Fibroblast of skin of right quadriceps (primary cell): ENCODE measurements at places on chromosomes 13 and 19.

GRCh38 chr19:37519890-37520289, 13.2 kb downstream of the ZNF793 start:
- DNase-seq, result no peak

- peak; percentile 34 for DNase-seq
Measured at GRCh38 chr13:25249001-25249543, 38.2 kb downstream of the MTMR6 start.

- no peak for DNase-seq
Measured at GRCh38 chr13:114072421-114072820, 60.0 kb downstream of the RASA3 start.

DNA sequence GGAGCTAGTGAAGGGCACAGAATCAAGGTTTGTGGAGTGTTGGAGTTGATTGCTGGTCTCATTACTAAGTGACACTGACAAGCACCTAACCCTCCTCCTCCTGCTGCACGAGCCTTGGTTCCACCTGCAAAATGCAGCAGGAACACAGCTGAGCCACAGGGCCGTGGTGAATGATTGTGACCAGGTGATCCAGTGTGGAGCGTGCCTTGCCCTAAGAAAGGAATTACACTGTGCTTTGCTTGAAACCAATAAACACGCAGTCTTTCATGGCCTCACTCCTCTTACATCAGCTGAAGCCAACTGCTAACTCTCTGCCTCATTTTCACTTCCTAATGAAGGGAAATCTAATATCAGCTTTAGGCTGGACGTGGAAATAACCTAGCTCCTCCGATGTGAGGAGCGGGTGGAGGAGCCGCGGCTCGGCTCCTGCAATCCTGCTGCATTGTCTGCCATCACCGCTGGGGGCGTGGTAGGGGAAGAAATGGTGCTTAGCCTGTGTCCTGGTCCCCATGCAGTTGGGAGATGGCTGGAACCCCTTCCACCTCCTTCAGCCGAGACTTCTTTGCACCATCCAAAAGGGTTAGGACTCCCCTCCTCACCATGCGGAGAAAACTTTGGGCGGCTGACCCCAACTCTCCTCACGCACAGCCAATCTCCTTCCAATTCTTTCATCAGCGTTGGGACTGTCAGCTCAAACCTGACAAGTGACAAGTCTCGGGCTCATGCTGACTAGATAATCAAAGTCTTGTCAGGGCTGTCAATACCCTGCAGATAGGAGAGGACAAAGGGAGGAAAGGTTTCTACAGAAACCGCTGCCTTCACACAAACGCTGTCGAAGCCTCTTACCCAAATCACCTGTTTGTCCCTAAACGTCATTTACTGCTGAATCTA, 427.9 kb downstream of the ZNF536 start:
- DNase-seq, result peak; percentile 11

GRCh38 chr13:101144808-101145419, 271.4 kb downstream of the NALCN start:
- peak; percentile 52 for DNase-seq

DNA sequence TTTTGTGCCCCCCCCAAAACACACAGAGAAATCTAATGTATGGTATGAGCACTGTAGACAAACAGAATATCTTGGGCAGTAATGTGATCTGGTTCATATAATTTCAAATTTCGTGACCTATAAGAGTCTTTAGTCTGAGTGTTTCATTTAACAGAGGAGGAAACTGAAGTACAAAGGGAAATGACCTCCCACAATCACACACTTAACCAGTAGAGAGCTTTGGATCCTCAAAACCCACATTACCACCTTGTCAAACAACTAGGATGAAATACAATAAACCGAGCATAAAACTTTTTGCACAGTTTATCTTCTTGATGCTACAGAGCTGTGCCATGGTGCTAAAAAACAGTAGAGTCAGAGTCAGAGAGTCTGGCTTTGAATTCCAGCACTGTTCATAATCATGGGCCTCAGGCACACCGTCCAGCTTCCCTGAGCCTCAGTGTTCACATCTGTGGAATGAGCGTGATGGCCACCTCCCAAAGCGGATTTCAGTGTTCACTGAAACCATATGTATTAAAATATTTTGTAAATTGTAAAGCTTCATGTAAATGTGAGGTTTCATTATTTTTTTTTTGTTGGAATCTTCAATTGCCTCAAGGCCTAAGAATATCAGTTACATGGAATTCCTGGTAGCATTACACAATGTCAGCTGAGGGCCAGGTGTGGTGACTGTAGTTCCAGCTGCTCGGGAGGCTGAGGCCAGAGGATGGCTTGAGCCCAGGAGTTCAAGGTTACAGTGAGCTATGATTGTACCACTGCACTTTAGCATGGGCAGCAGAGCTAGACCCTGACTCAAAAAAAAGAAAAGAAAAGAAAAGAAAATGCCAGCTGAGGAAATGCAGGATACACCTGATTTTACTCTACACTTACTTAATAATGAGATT, 126.4 kb upstream of the FRY start:
- no peak for DNase-seq

- peak; percentile 28 for DNase-seq
Measured at GRCh38 chr19:49019242-49019932, 2.5 kb upstream of the LHB start.

DNA sequence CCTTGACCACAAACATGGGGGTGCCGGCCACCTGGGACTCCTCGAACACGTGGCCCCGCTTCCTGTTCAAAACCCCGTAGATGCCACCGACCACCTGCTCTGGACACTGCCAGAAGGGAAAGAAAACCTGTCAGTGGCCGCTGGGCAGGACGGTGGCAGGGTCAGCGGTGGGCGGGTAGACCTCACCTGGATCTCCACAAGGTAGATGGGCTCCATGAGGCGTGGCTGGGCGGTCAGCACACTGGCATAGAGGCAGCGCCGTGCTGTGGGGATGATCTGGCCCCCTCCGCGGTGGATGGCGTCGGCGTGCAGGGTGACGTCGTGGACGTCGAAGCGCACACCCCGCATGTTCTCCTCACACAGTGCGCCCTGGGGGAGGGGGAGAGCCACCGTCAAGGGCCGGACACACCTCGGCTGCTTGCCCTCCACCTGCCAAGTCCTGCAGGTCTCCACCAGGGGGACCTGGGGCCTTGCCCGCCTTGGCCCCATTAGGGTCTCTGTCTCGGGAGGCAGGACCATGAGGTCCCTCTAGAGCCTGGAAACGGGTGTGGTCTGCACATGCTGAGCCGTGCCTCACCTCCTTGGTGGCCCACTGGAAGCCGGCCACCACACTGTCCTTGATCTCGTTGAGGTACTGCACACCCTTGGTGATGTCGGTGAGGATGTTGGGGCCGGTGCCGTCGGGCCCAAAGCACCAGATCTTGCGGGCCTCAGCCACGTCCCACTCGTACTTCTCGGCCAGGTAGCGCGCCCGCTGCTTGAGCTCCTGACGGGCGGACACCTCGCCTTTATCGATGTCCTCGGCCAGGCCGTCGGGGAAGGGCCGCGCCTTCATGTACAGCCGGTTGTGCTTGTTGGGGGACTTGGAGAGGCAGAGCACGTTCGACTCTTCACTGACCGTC, 6.6 kb upstream of the DAPK3 start:
- no peak for DNase-seq

GRCh38 chr13:22024381-22024994, 353.6 kb downstream of the FGF9 start:
- DNase-seq, result no peak

GRCh38 chr19:12969292-12969988, at the start of gene DAND5:
DAND5 (plus strand) TSS chr19:12969576; CDS start chr19:12969661, 85 bp downstream.
- no peak for DNase-seq

DNA sequence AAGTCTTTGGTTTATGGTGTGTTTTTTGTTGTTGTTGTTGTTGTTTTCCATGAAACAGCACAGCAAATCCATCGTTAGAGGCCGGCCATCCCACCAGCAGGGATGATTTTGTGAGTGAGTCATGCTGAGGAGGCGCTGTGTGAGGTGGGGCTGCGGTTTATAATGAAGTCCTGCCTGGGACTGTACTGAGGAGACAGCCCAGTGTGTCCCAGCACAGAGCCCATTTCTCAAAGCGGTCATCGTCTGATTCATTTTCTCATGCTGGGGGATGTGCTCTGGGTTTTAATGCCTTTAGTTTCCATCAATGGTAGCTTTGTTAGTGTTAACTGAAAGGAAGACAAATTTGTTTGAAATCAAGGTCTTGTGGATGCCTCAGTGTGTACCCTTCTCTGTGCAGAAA, 129.3 kb upstream of the SERP2 start:
- DNase-seq, result peak; percentile 73

GRCh38 chr13:66951426-66951825, 278.7 kb downstream of the PCDH9 start:
- DNase-seq, result no peak

GRCh38 chr19:31612873-31613272, 263.6 kb upstream of the TSHZ3 start:
- DNase-seq, result no peak

DNA sequence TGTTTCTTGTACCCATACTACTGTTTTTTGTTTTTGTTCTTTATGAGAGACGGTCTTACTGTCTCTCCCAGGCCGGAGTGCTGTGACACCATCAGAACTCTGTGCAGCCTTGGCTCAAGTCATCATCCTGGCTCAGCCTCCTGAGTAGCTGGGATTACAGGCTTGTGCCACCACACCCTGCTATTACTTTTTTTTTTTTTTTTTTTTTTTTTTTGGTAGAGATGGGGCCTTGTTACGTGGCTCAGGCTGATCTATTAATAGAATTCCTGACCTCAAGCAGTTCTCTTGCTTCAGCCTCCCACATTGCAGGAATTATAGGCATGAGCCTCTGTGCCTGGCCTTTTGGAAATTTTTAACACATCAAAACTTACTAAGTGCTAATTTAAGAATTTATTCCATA, 2.9 kb upstream of the ZNF304 start:
- DNase-seq, result no peak

DNA sequence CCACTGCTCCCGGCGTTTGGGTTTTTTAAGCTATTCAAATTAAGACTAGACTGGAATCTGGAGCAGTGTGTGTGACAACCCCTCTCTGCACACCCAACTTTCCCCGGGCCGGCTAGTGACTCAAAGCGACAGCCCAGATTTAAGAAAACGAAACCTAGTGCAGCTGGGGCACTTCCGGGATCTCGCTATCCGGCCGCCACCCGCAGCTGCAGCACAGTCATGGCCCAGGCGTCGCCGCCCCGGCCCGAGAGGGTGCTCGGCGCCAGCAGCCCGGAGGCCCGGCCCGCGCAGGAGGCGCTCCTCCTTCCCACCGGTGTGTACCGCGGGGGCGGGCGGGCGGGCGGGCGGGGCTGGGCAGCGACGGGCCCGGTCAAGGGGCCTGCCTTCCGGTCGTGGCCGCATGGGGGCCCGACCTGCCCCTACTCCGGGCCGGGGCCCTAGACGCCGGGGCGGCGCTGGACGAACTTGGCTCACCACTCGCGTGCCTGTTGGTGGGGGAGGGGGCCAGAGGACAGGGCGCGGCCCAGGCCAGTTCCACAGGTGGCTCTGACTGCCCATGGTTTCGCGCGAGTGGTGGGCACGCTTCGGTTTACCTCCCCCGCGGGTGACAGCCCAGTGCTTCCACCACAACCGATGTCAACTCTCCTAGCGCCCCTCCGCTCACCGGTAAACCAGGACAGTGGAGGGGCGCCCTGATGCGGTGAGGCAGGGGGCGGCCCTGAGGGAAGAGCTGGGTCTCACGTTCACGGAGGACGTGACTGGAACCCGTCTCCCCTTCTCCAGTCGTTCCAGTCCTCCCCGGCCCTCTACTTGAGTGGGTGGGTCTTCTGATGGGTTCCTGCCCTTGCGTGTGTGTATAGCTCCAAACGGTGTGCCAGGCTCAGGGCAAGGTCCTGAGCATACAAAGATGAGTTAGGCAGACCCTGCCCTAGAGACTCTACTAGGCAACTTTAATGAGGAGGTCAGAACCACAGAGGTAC, at the start of gene PHF11:
PHF11 (plus strand) TSS at position 171 of the 980 bp plus-strand sequence; CDS start at position 220, 49 bp downstream.
- DNase-seq, result peak; percentile 77
